Stimulated activated CD4-positive, alpha-beta T cell treated with anti-CD3 and anti-CD28 coated beads, Interleukin-12 subunit alpha, Interleukin-12 subunit beta, amount 100 ng/mL, for 4 hours (primary cell): ENCODE measurements at places on chromosomes 1 and 21.

DNA sequence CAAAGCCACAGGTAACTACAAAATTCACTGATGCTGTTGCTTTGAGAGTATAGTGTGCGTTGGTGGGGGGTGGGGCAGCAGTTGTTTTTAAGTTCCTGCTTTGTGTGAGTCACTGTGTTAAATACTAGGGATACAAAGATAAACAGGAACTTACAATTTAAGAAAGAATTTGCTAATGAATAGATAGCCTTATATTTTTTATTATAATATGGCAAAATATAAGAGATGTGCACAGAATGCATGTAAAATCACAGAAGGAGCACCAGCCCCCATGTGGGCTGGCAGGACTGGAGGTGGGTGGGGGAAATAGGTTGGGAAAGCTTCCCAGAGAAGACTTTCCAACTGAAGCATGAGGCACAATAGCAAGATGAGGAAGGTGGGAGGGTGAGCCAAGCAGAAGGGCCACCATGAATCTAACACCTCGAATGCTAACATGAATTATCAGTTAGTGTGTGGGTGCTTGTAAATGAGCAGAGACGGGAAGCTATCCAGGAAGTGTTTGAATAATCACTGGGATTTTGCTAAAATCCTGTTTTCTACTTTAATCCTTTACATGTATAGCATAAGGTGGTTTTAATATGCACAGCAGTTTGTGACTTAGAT, 57.0 kb upstream of the RAVER2 start:
- DNase-seq, result no peak

DNA sequence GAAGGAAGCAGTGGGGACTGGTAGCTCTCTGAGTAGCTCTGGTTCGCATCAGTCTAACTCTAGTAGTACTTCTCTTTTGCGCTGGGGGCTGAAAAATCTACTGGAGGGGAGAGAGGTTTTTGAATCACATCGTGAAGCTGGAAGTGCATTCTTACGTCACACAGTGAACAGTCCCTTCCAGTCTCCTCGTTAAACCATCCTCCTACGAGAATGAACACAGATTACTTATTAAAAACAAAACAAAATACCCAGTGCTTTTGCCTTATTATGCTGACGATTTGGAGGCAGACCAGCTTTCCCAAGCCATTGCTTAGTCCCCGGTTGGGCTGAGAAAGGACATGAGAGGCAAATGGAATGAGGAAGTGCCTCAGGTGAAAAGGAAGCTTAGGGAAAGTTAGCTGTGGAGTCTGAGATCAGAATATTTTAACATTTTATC, 16.1 kb downstream of the HUNK start:
- no peak for DNase-seq

DNA sequence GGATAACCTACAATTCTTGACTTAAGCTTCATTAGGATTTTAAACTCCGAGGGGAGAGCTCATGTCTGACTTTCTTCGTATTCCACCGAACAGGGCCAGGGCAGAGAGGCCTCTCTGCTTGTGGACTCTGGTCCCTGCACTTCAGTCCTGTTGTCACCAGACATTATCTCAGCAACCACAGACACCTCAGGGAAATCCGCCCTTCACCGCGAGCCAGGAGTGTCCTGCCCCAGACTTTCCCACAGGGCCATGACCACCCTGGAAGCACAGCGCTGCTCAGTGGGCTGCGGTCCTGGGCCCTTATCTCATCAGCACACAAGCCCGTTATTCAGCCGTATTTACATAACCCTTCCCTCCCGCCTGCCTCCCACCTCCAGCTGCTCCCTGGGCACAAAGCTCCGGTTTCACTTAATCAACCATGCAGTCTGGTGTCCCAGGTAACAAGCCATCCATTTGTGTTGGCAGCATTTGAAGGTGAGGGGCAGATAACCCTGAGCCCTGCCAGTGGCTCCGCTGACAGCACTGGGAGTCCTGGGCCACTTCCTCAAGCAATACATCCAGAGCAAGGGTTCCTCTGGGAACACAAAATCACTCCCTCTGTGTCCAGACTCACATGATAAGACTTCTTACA, 122.8 kb upstream of the RAB4A start:
- no peak for DNase-seq

DNA sequence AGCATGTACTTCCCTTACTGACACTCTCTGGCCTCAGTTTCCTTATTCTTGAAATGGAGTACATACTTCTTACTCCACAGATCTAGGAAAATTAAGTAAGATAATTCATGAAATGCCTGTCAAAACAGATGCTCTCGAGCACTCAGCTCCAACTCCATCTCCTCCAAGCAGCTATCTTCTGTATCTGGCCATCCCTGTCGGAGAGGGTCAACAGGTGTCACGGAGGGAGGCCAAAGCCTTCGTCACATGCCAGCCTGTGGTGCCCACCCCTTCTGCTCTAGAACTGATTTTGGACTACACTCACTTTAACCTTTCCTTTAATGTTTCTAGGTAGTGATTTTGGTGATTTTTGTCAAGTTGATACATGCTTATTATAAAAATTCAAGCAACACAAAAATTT, 18.8 kb upstream of the PKP1 start:
- DNase-seq, result no peak

DNA sequence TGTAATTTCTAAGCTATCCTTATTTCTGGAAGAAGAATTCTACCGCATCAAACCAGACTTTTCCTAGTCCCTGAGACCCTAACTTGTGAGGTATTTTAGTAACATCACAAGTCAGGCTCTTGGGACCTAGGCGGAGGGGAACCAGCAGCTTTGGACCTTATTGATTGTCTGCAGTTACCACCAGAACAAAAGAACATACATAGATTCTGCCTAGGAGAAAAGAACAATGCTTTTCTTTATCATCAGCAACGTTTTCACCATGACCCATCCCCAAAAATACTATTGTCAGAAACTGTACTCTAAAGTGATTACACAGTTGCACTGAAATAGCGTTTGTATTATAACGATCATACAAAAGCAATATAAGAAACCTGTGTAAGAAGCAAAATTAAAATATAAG, 860.4 kb downstream of the USP25 start:
- no peak for DNase-seq
